ENCODE measurements at places on chromosomes 1 and 21.

DNA sequence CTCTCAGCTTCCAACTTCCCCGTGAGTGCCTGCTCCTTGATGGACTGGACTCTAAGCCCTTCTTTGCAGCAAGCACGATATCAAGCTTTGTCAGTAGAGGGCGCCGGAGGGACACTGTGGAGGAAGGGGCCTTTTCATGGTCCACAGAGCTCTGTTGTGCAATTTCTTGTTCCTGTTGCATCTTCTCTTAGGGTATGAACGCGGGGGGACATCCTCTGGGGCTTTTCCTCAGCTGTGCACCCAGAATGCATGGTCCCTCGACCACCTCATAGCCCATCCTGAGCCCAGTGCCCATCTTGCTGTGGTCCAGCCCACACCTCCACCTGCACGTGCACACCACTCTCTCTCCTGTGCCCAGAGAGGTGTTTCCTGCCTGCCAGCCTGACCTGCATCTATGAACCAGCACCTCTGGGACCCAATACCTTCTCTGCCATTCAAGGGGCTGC, 556.8 kb downstream of the PTPRU start:
- peak; percentile 75 for DNase-seq

DNA sequence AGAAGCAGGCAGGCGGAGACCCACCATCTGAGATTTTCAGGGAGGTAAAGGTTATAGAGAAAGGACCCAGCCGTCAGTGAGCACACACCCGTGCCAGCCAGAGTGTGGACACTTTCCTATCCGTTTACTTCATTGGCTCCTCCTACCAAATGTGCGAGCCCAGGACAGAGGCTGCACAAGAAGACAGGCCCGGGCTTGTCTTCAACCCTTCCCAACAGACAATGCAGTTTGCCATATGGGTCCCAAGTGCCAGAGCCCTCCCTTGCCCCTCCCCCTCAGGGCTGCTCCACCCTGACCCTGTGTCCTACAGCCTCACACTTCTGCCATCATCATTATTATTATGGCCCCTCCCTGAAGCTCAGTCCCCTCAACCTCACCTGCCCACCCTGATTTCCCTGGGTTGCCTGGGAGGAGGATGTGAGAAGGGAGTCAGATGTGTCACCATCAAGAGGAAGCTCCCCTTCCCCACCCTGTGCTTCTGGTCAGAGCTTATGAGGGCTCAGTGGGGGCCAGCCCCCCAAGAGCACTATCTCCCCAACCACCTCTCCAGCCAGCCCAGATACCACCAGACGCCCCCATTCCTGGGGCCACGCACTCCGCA, 9.4 kb downstream of the LAPTM5 start:
- DNase-seq, result no peak

DNA sequence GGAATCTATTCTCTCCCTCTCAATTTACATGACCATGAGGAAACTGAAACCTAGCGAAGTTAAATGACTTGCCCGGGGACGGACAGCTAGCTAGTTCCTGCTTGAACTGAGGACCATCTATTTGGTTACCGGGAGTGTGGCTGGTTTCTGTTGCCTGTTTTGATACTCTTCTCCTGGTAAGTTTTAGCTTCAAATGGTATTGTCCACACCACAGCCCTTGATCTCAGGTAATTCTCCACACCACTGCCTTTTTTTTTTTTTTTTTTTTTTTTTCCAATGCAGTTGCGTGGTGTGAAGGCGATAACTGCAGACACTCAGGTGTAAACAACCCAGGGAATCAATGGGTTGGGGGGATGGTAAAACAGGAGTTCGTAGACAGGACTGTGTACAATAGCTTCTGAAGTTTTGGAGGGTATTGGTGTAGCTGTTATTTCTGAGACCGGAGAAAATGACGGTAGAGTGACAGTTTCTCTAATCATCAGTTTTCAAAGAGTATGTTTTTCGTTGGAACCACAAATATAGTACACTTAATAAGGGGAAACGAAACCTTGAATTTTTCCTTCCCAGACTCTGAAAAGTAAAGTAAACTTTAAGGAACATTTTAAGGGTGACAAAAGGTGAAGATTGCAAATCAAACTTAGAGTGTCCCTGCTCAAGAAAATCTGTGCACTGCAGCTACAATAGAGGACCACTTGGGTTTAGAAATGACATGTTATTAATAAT, 125.3 kb upstream of the CACYBP start:
- DNase-seq, result no peak

GRCh38 chr21:42991992-42992740, 17.8 kb downstream of the PKNOX1 start:
- DNase-seq, result peak; percentile 83

GRCh38 chr1:118981436-118981835, 6.7 kb downstream of the TBX15 start:
- no peak for DNase-seq

DNA sequence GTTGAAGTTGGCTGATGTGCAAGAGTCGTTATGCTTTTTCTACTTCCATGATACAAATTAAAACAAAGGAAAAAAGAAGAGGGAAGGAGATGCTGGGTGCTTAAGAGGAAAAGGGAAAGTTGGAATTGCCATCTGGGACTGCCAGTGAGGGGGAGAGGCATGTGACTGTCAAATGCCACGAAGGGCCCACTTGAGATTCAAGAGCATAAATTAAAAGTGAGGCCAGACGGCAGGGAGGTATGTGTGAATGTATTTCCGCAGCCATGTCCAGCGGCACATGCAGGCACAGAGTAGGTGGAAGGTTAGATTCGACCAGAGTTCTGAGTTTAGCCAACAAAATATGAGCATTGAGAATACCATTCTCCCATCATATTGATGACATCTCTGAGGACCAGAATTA, 32.0 kb downstream of the NFASC start:
- DNase-seq, result no peak

DNA sequence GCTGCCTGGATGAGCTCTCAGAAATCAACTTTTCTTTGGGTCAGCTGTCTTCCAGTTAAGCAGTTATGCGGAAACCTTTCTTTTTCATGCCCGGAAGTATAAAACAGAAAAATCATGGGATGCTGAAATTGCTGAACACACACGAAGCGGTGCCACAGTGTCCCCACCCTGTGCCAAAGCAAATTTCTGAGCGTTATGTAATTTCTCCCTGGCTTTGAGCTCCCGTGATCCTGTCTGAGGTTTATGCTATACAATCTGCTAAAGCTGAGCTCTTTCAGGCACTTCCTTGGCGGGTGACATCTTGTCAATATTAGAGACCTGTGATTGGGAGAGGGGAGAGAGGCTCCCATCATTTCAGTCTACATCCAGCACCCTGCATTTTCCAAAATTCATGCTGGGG, 201.7 kb downstream of the ROR1 start:
- no peak for DNase-seq

- no peak for DNase-seq
Measured at GRCh38 chr21:42472521-42472920, 23.5 kb downstream of the RSPH1 start.

DNA sequence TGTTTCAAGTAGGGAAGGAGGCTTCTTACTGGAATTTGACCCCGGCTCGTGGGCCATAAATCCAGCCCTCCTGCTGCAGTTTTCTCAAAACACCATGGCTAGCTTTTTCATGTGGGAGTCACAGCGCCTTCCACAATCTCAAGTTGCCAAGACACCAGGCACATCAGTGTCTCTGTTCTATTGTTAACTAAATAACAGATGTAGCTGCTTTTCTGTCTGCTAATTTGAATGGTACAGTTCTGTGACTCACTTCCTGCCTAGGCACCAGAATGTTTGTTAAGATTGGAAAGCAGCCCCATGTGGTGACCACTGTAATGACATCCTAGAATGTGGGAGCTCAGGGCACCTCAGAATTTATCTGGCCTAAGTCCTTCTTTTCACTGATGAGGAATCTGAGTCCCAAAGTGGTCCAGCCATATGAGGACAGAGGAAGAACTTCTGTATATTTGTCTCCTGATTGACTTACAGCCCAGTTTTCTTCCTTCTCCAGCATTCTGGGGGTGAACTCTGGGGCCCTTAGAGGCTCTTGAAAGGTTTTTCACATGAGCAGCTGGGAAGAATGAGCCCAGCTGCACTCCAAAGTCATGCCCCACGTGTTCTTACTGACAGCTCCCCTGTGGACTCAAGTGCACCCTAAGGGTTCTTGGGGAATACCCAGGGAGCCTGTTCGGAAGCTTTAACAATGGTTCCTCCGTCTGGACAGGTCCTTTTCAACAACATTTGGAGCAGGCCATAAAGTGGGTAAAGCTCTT, 27.5 kb downstream of the TRIM45 start:
- peak; percentile 64 for DNase-seq

- no peak for DNase-seq
Measured at GRCh38 chr1:30704765-30705509, 18.4 kb downstream of the MATN1 start.

GRCh38 chr1:72281144-72281543, 1.2 kb downstream of the NEGR1 start:
- DNase-seq, result no peak

DNA sequence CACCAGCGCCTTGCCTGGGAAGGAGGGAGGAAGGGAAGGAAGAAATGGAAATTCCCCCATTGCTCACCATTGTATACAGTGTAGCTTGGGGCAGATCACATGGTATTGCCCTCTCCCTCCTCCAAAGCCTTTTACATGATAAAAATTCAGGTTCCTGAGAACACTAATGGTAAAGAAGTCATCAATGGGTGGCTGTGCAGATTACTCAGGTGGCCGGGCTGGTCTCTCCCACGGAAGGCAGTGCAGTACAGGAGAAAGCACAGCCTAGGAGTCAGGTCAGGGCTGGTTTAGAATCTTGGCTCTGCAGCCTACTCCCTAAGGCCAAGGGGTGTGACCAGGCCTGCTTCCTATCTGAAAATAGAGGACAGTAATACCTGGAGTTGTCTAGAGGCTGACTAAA, 107.9 kb downstream of the SUSD4 start:
- no peak for DNase-seq

DNA sequence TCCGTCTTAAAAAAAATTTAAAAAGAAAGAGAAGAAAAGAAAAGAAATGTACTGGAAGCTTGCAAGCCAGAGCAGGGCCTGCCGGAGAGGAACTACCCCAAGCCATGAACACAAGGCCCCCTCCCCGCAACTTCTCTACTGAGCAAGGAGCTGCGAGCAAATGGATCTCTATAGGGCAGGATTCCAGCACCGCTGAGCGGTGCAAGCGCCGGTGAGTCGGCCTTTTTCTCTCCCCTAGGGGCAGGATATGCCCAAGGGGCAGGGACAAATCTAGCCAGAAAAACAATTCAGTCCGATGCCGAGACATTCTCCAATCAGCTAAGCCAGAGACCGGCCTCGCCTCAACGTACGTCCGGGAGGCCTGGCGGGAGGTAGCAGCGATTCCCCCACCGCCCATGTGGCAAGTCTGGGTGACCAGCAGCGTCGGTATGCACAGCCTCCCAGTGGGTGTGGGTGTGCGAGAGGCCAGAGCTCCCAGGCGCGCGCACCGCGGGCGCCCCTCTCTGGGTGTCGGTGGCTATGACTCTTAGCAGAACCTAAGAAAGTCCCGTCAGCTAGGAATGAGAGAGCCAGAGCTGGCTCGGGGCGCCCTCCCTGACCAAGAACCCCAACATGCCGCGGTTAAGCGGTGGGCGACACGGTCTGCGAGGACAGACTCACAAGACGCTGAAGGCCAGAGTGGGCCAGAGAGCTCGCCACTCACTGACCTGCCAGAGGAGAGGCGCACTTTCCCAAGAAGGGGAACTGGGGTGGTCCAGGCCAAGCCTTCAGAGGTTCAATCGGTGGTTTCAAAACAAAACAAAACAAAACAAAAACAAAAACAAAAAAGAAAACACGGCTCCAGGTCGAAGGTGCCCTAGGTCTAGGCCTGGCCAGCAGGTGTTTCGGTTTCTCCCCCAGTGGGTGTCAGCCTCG, 1.9 kb downstream of the CSMD2 start:
- peak; percentile 82 for DNase-seq

GRCh38 chr1:25771221-25772114, 28.5 kb upstream of the SELENON start:
- peak; percentile 41 for DNase-seq
